ENCODE measurements at places on chromosomes 2 and 18.

DNA sequence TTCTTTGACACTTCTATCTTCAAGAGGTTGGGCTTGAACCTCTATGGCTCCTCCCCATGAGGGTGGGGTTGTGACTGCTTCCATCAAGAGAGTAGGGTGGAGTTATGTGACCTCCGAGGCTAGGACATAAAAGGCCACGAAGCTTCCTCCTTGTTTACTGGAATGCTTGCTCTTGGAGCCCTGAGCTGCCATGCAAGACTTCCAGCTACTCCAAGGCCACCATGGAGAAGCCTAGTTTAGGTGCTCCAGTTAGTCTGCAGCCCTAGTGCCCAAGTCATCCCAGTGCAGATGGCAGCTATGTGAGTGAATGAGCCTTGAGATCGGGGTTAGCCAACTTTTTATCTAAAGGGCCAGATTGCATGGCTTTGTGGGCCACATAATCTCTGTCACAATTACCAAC, 2.4 kb upstream of the MERTK start:
- no peak for DNase-seq

DNA sequence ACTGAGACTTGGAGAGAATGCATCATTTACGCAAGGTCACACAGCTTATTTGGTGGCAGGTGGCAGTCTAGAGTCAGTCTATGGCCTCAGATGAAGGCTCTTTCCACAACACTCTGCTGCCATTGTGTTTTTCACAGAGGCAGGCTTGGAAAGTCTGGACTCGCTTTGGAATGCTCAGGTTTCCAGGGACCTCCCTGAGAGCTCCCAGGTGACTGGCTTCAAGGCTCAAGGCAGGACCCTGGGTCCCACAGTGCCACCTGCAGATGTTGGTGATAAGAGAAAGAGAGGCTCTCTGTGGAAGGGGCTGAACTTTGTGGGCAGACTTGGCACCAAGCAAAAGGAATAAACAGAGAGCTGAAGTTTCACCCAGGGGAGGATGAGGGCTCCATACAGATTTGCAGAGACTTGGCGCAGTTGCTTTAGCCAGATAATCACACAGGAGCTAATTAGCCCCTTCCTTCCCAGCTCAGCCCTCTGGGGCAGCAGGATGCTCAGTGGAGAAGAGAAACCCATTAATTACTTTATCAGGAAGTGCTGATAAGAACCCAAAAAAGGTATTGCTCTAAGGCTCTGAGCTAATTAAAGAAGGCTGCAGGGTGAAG, 103.5 kb downstream of the LBH start:
- no peak for DNase-seq

- DNase-seq, result no peak
These were observed 40.0 kb upstream of the AGPS start for GRCh38 chr2:177352441-177353186.

GRCh38 chr2:196617430-196617829, 22.1 kb upstream of the CCDC150 start:
- no peak for DNase-seq

GRCh38 chr2:159936471-159936870, 125.9 kb downstream of the PLA2R1 start:
- DNase-seq, result no peak

- no peak for DNase-seq
These were observed 31.0 kb upstream of the KCNF1 start for GRCh38 chr2:10880586-10881321.

DNA sequence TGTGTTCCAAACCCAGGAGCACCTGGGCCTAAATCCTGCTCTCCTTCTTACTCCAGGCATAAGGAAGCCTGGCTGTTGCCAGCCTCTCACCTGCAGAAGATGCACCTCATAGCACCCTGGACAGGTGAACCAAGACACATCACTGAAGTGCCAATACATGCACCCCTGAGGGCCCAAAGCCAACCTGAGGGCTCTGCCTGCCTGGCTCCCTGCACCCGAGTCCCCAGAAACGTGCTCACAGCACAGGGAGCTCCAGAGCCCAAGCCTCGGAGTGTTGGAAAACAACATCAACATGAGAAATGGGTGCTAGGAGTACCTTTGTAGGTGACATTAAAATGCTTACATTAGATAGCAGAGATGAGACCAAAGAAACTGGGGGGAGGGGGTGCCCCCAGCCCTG, 96.3 kb upstream of the RAB6C start:
- no peak for DNase-seq

DNA sequence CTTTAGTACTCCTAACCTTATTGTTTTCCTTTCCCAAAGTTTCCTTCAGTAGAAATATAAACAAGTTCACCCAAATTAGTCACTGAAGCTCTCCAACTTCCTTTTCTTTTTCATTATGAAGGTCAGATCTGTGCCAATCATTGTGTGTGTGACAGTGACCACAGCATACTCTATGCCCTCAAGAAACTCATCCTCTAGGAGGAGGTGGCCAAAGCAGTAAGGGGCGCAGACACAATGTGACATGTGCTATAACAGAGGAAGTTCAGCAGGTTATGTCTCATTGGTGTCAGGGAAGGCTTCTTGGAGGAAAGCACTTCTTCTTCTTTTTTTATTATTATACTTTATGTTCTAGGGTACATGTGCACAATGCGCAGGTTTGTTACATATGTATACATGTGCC, 60.0 kb upstream of the PSME4 start:
- DNase-seq, result no peak

GRCh38 chr2:227106845-227107759, 56.9 kb downstream of the COL4A4 start:
- DNase-seq, result no peak

GRCh38 chr2:26333293-26333692, 12.7 kb upstream of the SELENOI start:
- no peak for DNase-seq

DNA sequence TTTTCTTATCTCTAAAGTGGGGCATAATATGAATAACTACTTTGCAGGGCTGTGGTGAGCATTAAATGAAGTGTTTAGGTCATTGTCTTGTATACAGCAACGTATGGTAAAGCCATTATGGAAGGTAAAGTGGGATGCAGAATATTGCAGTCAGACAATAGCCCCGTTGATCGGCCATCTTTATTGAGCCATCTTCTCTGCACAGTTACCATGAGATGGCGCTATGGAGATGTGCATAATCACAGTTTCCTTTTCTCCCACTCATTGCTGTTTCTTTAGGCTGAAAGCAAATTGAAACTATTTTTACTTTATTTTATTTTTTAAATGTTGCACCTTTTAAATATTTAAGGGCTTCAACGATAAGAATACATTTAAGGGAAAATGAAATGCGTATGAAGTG, 108.9 kb downstream of the THSD7B start:
- DNase-seq, result no peak

DNA sequence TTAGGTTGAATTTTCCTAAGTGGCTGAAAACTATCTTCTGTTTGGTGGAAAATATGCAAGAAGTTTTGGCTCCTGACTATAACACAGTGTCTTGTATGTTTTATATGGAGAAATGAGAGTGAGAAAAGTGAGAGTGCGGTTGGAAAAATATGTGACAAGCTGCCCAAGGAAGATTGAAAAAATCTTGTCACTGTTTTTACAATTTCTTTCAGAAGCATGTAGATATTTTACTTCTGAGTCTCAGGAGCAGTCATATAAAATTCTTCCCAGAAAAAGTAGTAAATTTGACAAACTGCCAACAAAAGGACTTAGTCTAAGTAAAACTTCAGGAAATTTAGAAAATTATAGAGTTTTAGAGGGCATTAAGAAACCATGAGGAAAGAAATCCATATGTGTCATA, 19.4 kb upstream of the RMND5A start:
- DNase-seq, result no peak

GRCh38 chr2:111665551-111666116, 218.4 kb downstream of the ANAPC1 start:
- DNase-seq, result no peak

DNA sequence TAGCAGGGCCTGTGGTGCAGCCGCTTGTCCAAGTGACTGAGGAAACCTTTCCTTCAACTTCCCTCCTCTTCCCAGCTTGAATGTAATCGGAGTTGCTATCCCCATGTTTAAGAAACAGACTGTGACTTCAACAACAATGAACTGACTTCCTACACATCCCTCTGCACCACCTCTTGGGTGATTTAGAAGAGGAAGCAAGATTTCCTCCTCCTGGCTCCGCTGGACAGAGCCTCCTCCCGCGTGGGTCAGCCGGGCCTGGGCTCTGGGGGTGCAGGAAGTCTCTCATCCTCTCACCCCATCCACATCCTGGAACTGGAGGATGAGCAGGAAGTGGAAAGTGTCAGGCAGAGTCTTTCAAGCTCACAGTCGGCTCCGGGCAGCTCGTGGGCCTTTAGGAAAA, 84.3 kb downstream of the GATA6 start:
- no peak for DNase-seq

GRCh38 chr18:77032181-77032701, 100.3 kb downstream of the MBP start:
- DNase-seq, result peak; percentile 50

DNA sequence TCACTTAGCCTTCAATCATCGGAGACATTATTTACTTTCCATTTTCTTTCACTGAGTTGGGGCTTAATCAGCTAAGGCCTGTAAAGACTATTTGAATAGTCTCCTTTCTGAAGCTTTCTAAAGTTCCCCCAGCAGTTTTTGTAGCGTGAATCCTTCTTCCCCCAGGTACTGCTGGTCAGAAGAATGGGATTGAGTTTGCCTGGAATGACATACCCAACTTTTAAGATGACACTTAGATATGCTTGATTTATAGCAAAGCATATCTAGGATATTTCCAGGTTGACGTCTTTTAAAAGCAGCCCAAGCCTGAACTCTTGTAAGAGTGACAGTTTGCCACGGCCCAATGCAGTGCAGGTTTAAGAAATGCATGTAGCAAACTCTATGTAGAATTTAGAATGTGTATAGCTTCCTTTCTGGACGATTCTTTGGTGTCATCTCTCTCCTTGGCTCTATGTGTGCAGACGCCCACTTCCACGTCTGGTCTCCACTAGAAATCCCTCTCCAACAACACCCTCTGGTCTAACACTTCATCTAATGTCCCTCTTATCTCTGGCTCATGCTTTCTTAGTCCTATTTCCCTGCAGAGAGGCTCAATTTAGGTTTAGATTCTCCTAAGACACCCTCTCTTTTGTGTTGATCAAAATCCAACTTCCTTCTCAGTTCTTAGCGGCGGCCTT, 175.0 kb upstream of the CYRIA start:
- no peak for DNase-seq

DNA sequence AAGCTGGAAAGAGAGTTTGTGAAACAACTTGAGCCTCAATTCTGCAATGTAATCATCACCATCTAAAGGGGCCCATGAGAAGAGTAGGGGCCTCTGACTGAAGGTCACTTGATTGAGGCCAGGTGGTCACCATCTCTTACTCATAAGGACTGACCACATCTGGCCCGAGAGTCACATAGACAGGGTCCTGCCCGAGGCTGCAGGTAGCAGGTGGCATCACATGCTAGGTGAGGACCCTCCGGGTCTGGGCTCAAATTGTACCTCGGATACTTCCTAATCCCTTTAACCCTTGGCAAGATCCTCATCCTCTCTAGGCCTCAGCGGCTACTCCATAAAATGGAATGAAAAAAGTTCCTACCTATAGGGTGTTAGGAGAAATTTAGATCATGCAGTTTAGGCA, 16.7 kb downstream of the FHL2 start:
- DNase-seq, result no peak

DNA sequence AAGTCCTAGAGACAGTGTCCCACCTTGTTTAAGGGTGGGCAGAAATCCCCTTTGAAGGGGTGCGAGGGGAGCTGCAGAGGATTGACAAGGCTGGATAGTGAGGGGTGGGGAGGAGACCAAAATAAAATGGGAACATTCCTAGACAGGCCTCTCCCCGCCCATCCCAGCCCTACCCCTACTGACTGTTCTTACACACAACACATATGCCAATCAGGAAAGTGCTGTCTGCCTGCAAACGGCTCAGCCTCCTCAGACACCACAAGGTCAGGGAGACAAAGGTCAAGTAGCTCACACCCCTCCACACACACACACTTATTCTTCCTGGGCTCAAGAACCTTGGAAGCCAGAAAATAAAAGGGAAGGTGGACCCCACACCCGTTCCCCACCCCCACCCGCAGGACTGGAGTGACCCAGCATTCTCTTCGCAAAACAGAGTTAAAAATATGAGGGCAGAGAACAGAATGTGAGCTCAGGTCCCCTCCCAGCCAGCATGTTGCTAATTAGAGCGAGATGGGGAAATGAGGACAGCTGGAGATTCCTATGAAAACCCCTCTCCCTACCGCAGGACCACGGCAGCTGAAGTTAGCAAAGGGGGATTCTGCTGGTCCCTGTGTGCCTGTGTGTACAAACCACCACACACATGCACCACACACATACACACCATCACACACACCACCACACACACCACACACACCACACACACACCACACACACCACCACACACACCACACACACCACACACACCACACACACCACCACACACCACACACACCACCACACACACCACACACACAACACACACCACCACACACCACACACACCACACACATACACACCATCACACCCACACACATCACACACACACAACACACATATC, 197.8 kb downstream of the TNS1 start:
- DNase-seq, result no peak

- no peak for DNase-seq
These were observed 113.5 kb downstream of the ESCO1 start for GRCh38 chr18:21486905-21487437.

DNA sequence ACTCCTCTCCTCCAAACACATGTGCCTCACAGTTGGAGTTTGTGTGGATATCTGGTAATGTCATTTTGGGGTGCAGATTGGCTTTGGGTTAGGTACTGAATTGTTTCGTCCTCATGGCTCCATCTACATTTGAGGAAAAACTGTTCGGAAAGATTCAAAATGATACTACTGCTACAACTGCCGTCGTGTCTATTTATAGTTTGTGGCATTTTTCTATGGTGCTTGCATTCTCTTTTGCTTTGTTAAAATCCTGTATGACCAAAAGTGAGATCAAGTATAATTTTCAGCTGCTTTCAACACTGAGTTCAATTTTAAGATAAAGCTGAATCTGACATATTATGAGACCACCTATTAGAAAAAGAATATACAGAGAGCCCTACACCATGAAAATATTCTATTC, 176.3 kb upstream of the DSEL start:
- no peak for DNase-seq

DNA sequence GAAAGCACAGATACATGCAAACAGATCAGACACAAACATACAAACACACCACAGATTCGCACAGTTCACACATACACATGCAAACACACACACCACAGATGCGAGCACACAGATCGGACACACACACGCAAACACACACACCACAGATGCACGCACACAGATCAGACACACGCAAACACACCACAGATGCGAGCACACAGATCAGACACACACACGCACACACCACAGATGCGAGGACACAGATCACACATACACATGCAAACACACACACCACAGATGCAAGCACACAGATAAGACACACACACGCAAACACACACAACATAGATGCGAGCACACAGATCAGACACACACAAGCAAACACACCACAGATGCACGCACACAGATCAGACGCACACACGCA, 149.0 kb downstream of the PXDN start:
- no peak for DNase-seq
